ENCODE measurements at places on chromosomes 5 and 9.

DNA sequence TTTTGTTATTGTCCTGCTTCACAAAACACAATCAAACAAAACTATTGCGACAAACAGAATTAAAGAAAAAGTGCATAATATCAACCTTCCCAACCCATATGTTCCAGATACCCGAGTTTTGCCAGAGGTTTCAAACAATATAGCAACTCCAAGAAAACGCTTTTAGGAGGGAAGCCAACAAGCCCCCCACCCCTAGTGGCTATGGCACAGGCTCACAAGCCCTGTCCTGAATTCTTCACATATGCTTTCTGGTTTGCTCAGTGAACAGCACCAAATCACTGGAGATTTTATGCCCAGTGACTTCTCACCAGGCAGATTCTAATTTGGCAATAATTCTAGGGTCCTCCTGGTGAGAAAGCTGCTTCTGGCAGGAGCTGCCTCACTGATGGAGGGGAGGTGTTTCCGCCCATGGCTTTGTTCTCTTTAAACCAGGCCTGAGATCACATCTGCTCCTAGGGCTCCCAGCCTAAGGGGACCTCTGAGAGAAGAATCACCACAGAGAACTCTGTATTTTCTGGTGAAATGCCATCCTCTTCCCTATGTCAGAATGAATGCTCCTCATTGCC is 1982.4 kb downstream of the EFNA5 start:
- DNase-seq: no peak

DNA sequence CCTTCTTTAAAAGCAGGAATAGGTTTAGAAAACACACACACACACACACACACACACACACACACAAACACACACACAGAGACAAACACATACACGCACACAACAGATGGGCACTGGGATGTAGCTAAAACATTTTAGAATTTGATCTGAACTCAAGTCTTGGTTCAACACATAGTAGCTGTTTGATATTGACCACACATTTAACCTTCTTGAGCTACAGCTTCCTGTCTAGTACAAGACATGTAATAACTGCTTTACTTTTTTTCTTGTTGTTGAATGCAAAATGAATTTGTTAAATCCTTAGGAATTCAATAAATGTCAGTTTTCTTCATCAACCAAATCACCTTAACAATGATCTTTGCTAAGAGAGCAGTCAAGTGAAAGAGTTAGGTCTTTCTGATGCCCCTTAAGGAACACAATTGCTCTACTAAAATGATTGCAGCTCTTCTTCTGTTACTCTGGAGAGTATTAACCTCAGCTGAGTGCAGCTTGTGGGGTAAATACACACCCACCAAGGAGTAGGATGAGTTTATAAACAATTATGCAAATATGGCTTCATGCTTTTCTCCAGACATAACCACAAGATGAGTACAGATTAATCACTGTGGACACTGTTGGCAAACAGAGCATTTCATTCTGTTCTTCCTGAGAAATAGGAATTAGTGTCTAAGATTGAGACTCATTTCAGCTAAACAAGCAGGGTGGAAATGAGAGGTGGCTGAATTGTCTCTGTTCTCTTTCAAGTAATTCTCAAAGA is 302.9 kb upstream of the PAPPA start:
- no peak for DNase-seq

- no peak for DNase-seq
These were observed 95.2 kb upstream of the CPEB4 start for GRCh38 chr5:173792781-173793547.

- no peak for DNase-seq
These were observed 142.0 kb downstream of the ADAMTS2 start for GRCh38 chr5:179203248-179203647.

DNA sequence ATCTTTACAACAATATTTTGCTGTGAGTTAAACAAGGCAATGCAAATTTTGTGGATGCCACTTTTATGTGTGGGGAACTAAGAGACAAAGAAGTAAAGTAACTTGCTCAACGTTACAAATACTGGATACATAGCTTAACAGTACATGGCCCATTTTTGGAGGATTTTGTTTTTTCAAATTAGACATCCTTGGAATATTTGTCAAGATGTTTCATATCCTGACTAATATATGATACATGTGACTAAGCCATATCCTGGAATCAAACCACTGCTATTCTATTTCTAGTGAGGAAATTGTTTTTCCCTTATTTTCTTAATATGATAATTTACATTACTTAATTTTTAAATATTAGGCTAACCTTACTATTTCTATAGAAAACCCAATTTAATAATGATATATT is 529.8 kb downstream of the DMRTA1 start:
- no peak for DNase-seq
